ENCODE measurements at places on chromosomes 1 and 21.

DNA sequence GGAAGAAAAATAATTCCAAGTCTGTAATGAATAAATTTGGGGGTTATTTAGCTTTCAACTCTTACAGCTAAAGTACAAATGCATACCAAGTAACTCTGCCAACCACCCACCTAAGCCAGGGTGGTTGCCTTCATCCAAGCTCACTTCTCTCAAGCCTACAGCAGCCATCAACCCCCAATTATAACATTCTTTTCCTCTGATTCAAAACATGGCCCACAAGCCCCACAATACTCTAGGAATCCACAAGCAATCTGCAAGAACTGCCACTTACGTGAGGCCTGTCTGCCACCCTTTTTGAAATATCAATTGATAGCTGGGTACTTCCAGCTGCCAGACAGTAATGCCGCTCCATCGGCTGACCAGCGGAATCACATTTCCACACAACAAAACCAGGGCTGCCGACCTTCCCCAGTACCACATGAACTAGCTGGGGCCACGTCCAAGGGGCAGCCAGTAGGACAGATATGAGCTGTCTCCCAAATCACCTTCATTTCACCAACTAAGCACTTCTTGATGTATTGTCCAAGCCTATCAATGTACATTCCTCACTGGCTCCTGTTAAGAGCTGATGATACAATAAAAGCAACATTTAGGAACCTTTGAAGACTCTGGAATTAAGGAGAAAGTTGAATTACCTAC is 3.2 kb downstream of the LBR start:
- DNase-seq, result no peak

GRCh38 chr1:116538544-116538943 is 32.3 kb downstream of the CD58 start:
- no peak for DNase-seq

GRCh38 chr1:165911609-165912281 is 84.3 kb downstream of the UCK2 start:
- DNase-seq, result no peak

DNA sequence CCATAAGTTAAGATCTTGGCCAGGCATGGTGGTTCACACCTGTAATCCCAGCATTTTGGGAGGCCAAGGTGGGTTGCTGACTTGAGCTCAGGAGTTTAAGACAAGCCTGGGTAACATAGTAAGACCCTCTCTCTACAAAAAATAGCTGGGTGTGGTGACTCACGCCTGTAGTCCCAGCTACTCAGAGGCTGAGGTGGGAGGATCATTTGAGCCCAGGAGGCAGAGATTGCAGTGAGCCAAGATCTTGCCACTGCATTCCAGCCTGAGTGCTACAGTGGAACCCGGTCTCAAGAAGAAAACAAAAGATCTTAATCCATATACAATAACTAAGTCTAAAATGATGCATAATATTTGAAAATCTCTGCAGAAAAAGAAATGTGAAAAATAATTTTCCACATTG is 165.5 kb upstream of the NR5A2 start:
- DNase-seq, result no peak

DNA sequence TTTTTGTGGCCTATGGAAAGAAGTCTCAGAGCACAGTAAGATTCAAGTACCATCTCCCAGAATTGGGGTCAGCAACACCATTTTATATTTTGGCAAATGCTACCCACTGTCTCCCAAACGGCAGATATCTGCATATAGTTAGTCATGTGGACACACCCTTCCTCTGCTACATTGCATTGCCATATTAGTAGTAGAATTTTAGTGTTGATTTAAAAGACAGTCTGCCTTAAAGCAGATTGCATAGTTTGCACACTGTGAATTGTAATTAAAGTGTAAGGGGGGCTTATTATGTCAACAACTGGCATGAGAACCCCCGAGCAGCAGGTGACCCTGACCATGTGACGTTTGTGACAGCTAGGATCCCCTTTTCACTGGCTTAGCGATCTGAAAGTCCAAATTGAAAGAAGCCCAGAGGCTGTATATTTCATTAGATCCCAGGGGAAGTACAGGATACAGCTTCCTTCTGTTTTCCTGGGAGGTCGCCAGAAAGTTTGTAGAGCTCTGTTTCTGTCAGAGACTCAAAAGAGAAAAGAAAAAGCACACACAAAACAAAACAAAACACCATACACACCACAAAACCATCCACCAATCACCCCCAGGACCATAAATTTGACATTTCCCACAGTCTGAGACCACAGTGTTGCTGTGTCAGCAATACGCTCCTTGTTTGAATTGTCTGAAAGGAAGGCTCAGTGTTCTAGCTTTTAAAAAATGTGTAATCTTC is 172.4 kb downstream of the NFIA start:
- DNase-seq, result peak; percentile 74

DNA sequence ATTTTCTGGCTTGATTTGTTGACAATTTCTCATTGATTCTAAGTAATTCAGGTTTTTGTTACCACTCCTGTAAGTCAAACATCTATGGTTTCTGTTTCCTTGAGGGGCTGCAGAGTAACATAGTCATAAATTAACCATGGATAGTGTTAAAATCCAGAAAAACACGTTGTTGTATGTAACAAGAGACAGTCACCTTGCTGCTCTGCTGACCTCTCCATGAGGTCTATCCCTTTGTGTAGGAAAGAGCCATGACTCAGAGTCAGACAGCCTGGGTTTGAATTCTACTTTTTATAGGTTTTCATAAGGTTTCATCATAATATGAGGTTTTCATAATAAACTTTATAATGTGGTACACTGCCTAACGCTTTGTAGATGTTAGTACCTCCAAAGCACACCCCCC is 27.6 kb upstream of the NBL1 start:
- no peak for DNase-seq

DNA sequence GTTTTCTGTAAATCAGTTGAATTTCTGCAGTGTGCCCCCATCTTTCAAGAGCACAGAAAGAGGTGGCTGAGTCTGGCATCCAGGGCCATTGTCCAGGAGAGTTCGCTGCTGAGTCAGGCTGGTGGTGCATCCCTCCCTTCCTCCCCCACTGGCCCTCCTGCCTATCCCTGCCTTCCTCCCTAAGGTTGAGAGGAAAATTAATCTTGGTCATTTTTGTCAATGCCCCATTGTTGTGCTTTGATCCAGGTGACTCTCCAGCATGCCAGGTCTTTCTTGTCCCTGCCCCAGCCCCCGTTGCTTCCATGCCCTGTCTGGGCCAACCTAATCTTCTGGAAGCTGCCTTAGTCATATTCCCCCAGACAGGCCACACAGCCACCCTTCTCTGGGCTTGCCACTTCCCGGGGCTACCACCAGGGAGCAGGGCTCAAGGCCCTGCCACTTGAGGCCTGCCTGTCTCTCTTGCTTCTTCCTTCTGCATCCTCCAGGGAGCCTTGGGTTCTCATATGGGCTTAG is 26.6 kb downstream of the PROK1 start:
- DNase-seq, result no peak

GRCh38 chr1:198497326-198498102 is 43.0 kb downstream of the ATP6V1G3 start:
- no peak for DNase-seq

- no peak for DNase-seq
These were observed 76.1 kb upstream of the IRF2BP2 start for GRCh38 chr1:234686035-234686434.
